ENCODE measurements at places on chromosomes 12 and 14.

- no peak for DNase-seq
Measured at GRCh38 chr12:53074283-53074998, 4.7 kb downstream of the SPRYD3 start.

- no peak for DNase-seq
Measured at GRCh38 chr12:58364389-58365086, 423.2 kb downstream of the ATP23 start.

- DNase-seq, result no peak
Measured at GRCh38 chr12:30047516-30048254, 263.9 kb upstream of the TMTC1 start.

DNA sequence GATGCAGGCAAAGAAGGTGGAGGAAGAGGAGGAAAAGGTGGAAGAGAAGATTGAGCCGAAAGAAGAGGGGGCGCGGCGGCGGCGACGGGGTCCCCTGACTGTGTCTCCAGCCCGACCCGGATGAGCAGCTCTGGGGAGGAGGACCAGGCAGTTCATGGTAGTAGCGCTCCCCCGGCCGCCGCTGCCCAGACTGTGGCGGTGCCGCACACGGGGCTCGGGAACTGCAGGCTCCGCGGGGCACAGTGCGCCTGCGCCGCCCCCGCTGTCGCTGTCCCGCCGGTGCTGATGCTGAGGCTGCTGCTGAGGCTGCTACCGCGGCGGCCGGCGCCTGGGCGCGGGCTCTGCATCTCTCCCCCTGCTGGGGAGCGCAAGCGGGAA lies at the start of gene KCNH5:
TSS of gene KCNH5 (minus strand) at position 225 of the 378 bp plus-strand sequence. CDS start 272 bp downstream, outside the sequence.
- DNase-seq, result no peak

GRCh38 chr14:103619057-103619456 lies 10.0 kb upstream of the KLC1 start:
- no peak for DNase-seq

- DNase-seq, result no peak
Measured at GRCh38 chr14:63134801-63135200, 69.4 kb upstream of the RHOJ start.

- DNase-seq, result no peak
Measured at GRCh38 chr14:103688906-103689902, 26.0 kb downstream of the XRCC3 start.

DNA sequence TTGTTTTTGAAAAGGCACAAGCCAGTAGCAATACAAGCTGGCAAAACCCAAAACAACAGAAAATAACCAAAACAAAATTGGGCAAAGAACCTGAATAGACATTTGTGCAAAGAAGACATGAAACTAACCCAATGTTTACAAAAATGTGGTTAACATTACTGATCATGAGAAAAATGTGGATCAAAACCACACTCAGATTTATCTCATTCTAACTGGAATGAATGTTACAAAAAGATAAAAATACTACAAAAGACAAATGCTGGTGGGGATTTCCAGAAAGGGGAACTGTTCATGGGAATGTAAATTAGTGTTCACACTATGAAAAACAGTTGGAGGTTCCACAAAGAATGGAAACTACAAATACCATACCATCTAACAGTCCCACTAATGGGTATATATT lies 26.6 kb downstream of the ASCL4 start:
- no peak for DNase-seq

DNA sequence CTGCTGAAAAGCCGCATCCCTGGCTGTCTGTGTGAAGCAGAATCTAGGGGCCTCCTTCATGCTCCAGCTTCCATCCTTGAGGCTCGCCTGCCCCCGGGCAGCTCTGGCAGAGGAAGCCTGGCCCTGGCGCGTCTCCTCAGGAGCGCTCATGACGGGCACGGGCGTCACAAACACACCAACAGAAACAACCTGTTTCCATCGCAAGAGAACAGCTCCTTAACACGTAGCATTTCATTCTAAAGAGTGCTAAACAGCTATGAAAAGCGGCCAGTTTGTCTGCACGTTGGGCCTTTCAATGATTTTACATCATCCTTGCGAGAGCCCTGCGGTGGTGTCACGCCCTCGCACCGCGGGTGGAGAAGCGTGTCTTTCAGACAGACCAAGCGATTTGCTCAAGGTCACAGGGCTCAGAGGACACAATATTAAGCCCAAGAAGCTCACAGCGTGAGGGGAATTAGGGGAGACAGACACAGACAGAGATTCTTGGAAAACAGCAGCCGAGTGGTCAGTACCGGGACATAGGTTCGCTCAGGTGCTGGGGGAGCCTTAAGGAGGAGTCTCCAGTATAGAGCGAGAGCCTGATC lies 4.9 kb downstream of the ADGRD1 start:
- no peak for DNase-seq

- DNase-seq, result no peak
Measured at GRCh38 chr12:63155375-63155774, 4.4 kb upstream of the AVPR1A start.

GRCh38 chr12:39682689-39683477 lies 63.3 kb upstream of the ABCD2 start:
- no peak for DNase-seq

DNA sequence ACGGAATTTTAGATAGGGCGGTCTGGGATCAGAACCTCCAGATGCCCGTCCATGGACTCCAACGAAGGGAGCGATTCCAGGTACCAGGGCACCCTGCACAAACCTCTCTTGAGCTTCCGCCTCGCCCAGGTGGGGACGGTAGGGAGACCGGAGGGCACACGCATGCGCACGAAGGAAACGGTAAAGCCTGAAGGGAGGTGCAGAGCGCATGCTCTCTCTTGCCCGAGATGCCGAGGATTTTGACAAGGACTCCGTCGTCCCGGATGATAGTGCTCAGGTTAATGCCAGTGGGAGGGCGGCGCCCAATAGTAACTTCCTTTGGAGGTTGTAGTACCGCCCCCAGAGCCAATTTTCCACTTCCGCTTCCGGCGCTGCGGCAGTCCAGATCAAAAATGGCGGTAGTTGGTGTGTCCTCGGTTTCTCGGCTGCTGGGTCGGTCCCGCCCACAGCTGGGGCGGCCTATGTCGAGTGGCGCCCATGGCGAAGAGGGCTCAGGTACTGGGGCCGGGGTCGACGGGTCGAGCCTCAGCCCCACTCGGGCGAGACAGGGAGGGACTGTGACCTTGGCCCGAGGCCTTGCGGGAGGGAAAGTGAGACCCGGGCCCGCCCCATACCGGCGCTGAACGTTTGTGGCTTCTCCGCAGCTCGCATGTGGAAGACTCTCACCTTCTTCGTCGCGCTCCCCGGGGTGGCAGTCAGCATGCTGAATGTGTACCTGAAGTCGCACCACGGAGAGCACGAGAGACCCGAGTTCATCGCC lies at the start of gene COX6A1:
TSS of gene COX6A1 (plus strand) at position 379 of the 760 bp plus-strand sequence. CDS start at position 393, 14 bp downstream.
- DNase-seq, result peak; percentile 98

DNA sequence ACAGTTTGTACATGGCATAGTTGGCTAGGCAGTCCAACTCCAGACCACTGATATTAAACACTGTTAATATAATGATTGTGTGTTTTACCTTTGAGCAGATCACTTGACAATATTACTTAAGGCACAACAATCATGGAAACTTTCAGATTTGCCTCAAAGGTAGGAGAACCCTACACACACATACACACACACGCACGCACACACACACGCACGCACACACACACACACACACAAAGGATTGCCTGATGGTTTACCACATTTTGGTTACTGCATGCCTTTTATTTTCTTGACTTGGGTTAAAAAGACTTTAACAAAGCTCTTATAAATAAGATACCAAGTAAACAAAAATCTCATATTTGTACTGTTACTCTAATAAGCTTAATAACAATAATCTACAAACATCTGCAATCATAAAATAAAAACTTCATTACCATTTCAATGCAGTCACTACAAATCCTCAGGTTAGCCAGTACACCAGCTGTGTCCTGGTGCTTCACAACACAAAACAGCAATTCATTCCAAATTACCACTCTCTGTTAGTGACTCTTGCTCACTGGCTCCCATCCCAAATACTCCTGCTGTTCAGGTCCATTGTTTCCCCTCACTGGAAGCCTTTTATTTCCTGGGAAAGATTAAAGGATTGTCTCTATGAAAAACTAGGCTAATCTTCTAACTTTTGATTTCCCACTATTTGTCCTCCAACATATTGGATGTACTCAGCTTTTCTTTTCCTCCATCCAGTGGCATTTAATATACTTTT lies 175.2 kb upstream of the ATP2B1 start:
- no peak for DNase-seq

- DNase-seq, result peak; percentile 38
Measured at GRCh38 chr14:96592591-96593386, 90.6 kb downstream of the PAPOLA start.

DNA sequence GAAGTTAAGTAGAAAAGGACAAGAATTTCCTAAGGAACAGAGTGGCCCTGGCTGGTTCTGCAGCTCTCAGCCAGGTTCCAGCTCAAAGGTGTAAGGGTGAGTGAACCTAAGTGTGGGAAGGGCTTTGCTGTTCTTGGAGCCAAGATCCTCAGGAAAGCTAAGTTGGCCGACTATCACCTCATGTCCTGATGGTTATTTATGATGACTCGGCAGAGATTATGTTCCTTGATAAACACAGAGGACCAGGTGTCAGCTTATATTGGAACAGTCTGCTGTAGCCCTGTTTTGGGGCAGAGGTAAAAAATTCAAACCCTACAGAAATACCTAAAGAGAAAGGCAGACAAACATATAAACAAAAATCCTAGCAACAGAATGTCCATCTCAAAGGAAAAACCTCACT lies 128.5 kb downstream of the TBX3 start:
- DNase-seq, result no peak

- no peak for DNase-seq
Measured at GRCh38 chr12:7667125-7667524, 1.4 kb upstream of the APOBEC1 start.

DNA sequence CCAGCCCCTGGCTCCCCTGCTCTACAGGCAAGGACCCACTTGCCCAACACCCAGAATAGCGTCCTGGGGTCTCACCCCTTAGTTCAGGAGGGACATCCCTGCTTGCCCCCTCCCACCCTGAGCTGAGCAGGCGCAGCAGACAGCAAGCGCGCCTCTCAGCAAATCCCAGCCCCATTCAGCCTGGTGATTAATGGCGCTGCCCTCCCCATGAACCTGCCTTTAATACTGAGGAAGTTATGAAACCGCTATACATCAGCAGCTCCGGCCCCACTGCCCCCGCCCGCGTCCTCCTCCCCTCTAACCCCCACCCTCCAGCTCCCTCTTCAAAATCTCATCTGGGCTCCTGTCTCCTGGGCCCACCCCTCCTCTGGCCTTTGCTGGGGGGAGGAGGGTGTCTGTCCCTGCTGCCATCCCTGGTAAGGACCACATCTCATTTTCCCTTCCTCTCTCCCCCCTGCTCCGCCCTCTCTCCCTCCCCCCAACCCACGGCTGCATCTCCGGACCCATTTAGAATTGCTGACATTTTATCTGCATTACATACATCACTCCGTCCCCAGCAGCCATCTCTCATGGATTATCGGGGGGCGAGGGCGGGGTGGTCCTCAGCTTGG lies 7.1 kb upstream of the SMUG1 start:
- DNase-seq, result no peak

- no peak for DNase-seq
Measured at GRCh38 chr14:33165144-33165925, 226.7 kb downstream of the NPAS3 start.

- DNase-seq, result no peak
Measured at GRCh38 chr12:49985981-49986380, 13.2 kb downstream of the AQP6 start.

GRCh38 chr14:61323970-61324369 lies 2.6 kb downstream of the PRKCH start:
- DNase-seq, result no peak

DNA sequence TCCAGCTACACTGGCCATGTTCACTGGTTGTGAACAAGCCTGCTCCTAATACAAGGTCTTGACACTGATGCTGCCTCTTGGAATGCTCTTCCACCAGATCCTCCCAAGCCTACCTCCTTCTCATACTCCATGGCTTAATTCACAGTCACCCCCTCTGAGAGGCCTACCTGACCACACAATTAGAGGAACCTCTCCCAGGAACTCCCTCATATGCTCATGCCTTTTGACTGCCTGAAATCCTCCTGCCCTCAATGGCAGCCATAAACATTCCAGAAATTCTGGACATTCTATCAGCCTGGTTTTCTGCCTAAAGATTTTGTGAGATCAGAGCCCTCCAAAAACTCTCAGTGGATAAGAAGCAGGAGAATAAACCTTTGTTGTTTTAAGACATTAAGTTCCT lies 340.2 kb downstream of the C12orf75 start:
- no peak for DNase-seq
